ENCODE measurements at places on chromosomes 5 and 9. TPM values are rescaled to one million over a fixed set of nuclear protein-coding genes. Genes with fewer than 3 reads are reported as not detected.
A peak's percentile ranks its signal among the peaks of the same experiment; 100 is the strongest.

MYOT gene
- not detected for total RNA-seq

DNA sequence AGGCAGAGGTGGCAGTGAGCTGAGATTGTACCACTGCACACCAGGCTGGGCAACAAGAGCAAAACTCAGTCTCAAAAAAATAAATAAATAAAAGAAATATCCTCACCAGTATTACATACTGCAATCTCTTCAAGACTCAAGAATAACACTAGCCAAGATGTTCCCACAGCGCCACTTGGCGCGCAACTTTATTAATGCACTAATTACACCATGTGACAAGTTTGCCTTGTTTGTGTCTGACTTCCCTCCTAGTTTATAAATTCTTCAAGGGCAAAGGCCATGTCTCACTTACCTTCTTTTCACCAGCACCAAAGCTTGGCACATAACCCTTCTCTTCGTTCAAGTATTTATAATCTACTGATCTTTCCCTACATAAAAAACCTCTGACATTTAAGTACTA is 4.8 kb downstream of the SKP1 start:
- no peak for DNase-seq

DNA sequence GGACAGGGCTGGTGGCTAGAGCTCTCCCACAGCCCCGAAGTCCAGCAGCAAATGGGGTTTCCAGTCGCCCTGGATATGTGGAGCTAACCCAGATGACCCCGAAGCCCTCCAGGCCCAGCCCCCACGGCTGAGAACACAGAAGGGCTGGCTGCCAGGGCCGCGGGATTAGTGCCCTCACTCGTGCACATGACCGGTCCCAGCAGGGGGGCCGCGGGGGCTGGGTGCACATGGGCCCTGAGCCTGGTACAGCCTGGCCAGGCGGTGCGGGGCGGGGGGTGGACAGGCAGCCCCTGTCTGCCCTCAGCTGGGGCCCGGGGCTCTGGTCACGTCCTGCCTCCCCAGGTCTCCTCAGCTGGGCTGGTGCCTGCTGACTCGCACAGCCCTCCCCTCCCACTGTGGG is 5.9 kb downstream of the SSNA1 start:
- no peak for DNase-seq

DNA sequence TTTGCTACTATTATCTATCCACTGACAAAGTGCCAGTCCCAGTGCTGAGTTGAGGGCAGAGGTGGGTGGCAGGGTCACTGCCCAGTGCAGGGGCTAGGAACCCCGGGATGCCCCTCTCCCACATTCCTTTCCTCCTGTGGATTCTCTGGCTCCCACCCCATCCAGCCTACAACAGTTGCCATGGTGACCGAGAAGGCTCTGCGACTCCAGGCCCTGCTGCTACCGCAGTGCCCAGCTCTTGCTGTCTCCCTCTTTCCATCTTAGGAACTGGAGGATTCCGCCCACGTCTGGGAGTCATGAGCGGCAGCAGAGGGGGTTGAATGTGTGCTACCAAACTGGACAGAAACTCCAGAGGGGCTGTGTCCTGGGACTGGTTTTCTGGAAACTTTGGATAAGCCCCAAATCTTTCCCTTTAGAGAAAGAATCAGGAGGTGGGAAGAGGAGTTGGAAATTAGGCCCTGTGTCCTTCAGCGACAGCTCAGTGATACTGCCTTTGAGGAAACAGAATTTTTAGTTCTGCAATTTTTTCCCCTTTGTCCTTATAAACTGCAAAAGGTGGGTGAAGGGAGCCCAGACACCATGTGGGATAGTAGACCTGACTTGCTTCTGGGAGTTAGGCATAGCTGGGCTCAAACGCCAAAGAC is 20.7 kb upstream of the C5orf47 start:
- DNase-seq: no peak

DNA sequence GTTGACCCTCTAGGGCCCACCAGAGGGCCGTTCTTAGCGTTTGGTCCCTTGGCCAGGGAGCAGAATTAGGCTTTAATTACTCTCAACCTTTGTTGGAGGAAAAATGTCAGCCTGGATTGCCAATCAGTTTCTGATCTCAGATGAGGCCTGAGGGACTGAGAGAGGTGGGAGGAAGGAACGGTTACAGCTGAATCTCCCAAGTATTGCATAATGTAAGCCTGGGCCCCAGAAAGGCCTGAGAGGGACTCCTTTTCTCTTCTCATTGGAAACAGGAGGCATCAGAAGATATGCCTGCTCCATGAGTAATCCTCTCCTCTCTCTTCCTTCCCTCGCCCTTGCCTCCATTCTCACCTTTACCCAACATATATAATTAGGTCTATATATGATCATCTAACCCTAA is 105.7 kb downstream of the INSYN2B start:
- DNase-seq: peak; percentile 41

- no peak for DNase-seq
These were observed 101.9 kb upstream of the EFNA5 start for GRCh38 chr5:107772418-107773310.
